ELF-1 (cell line): ENCODE measurements at places on chromosomes 2 and 18.
A peak's percentile ranks its signal among the peaks of the same experiment; 100 is the strongest.

DNA sequence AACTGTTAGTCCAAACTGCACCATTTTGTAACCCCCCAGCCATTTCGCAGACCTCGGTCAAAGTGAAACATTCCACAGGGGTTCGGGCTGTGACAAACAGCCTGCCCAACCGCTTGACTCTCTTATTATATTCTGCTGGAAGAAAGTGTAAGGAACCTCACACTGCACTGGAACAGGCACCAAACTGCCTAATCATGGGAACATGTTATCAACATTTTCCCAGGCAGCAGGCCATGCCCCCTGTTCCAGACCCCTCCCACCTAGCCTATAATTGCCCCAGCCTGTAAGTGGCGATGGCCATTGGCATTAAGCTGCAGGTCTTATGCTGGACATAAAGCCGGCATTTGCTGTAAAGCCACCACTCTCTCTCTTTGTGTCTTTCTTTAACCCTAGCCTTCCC, 16.9 kb downstream of the LYG2 start:
- peak; percentile 4 for DNase-seq

DNA sequence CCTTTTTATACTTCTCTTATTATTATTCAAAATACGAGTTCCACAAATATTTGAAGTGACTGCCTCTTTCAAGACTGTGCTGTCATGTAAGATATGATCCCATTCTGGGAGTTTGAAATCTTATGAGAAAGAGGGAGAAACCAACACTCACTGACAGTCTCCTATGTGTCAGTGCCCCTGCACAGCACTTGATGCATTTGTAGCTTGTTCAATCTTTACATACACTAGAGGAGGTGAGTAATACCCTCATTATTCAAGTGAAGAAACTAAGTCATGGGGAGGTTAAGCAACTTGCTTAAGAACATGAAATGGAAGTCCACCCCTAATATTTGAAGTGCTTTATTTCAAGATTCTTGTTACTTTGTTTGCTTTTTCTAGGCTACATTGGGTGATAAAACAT, 459.5 kb upstream of the FANCL start:
- no peak for DNase-seq

GRCh38 chr18:71809711-71810110, 734.4 kb downstream of the CBLN2 start:
- DNase-seq, result no peak

GRCh38 chr2:68046224-68046623, 16.6 kb downstream of the C1D start:
- no peak for DNase-seq

GRCh38 chr2:187054501-187055319, 205.7 kb upstream of the ZSWIM2 start:
- peak; percentile 7 for DNase-seq

- no peak for DNase-seq
These were observed 60.5 kb downstream of the KLHL29 start for GRCh38 chr2:23445450-23445868.

- DNase-seq, result no peak
These were observed 58.8 kb upstream of the SLC38A11 start for GRCh38 chr2:165013944-165014619.

- no peak for DNase-seq
These were observed 249.0 kb downstream of the ZNF804A start for GRCh38 chr2:184847331-184847730.

- no peak for DNase-seq
These were observed 230.8 kb downstream of the CELF4 start for GRCh38 chr18:37334631-37335408.

- no peak for DNase-seq
These were observed 27.0 kb upstream of the MGAT4A start for GRCh38 chr2:98757904-98758421.

DNA sequence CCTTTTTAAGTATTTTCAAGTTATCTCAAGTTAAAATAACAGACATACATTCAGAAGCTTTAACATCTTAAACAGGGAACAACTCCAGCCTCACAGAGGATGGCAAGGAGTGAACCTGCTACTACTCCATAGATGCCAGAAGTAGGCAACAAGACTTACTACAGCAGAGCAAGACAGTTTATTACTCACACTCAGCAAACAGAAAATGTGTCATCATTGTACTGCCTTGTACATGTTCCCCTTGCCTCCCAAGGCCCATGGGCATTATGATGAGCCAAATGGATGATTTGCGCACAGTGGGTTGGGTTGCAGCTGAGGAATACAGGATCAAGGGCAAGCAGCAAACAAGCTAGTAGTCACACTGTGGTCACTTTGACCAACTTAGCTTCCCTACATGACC, 80.6 kb upstream of the VRK2 start:
- DNase-seq, result no peak

DNA sequence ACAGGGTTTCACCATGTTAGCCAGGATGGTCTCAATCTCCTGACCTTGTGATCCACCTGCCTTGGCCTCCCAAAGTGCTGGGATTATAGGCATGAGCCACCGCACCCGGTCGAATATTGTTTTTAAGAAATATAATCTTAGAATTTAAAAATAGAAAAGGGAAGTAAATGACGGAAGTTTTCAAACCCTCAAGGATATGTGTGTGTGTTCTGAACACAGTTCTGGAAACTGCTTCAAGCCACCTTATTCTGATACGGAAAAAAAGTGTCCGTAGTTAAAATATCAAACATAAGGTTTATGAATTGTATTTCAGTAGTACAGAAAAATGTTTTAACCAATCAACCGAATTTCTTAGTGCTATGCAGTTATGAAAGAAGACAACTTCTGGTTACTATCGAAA, 115.9 kb downstream of the UPP2 start:
- no peak for DNase-seq

DNA sequence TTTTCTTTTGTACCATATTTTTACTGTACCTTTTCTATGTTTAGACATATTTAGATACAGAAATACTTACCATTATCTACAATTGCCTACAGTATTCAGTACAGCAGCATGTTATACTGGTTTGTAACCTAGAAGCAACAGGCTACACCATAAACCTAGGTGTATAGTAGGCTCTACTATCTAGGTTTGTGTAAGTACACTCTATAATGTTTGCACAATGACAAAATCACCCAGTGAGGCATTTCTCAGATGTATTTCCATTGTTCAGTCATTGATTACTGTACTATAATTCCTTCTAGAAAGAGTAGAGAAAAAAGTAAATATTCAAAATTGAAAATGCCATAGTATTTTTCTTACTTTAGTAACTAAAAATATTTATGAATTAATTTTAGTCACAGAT, 490.1 kb upstream of the REG3G start:
- DNase-seq, result no peak

GRCh38 chr2:165390875-165391274, 78.6 kb upstream of the CSRNP3 start:
- no peak for DNase-seq

DNA sequence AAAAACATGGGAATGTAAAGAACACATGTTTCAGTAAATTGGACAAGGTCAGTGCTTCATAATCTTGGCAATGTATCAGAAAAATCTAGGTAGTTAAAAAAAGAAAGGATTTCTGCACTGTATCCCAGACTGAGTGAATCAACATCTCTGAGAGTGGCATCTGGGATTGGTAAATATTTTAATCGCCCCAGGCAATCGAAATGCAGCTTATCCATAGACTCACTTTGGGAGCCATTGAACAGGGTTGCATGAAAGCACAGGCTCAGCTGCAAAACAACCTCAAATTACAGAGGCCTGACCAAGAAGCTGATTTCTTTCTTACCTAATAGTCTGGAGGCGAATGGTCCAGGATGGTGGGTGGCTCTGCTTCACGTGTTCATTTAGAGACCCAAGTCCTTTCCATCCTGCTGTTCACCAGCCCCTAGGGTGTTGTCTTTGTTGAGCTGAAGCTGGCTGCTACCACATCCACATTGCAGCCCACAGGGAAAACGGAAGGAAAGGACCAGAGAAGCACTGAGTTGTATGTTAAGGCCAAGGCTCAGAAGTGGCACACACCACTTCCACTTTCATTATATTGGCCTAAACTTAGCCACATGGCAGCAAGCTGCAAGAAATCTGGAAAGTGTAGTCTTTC, 59.0 kb downstream of the MOGAT1 start:
- no peak for DNase-seq

DNA sequence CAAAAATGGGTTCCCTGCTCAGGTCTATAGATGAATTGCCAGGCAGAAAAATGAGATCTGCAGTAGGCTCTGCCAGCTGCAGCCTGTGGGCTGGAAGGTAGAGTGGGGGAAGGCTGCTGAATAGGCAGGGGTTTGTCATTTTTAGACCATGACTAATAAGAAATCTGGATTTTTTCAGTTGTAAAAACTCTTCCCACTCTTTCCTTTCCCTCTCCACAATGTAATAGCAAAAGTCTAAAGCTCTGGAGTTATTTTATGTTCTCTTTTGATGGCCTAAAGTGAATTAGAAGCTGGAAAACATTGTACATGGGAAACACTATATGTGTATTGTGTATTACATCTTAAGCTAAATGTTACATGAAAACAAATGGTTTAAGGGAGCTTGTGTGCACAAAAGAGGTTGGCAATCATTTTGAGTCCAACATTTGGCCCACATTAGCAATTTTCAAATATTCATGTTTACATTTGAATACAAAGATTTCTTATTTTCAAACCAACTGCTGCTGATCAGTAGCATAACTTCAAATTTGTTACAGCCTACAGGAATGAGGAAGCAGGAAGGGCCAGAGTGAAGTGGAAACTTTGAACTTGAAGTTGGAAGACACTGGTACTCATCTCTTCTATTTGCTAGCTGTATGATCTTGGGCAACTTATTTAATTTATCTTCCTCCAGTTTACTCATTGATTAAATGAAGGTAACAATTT, 407.1 kb downstream of the SLC4A3 start:
- DNase-seq, result no peak

GRCh38 chr2:237714690-237715458, 83.7 kb upstream of the RBM44 start:
- DNase-seq, result peak; percentile 81

DNA sequence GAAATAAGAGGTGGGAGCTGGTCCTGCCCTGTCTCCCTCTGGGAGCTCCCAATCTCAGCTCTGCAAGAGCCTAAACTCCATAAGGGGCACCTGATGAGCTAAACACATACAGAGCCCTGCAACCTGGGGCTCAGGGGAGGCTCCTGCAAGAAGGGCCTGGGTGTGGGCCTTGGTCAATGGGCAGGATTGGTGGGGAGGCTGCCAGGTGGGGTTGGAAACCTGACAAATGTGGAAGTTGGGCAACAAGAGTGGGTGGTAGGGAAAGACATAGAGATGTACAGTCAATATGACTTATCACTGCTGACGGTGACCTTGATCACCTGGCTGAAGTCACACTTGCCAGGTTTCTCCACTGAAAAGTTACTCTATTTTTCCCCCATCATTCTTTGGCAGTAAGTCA, 209.9 kb downstream of the TTC32 start:
- DNase-seq, result no peak

DNA sequence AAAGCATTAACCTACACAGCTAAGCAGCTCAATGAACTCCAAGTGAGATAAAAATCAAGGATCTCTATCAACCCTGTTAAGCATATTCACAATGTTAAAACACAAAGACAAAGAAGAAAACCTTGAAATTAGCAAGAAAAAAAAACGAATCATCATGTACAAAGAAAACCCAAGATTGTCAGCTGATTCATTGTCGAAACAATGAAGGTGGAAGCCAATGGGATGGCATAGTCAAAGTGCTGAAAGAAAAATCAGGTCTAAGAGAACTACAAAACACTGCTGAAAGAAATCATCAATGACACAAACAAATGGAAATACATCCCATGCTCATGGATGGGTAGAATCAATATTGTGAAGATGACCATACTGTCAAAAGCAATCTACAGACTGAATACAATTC, 32.5 kb downstream of the NMS start:
- DNase-seq, result no peak

GRCh38 chr2:31097962-31098613, 40.2 kb downstream of the GALNT14 start:
- DNase-seq, result no peak

DNA sequence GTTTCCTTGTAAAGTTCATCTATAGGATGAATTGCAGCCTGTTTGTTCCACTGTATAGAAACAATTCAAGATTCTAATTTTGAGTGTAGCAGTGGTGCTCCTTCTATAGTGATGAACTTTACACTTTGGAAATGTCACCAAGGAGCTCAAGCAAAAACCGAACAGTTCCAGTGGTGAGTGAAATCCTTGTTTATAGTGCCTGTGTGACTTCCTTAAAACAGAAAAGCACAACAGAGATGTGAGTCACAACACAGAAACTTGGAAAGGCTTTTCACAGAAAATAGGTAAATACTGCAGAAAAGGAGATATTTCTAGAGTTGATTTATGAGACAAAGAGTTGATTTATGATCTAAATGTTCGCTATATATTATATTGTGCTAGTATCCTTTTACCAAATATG, 482.0 kb downstream of the PTPRM start:
- no peak for DNase-seq

- DNase-seq, result no peak
These were observed 83.2 kb downstream of the CTIF start for GRCh38 chr18:48621815-48622555.

DNA sequence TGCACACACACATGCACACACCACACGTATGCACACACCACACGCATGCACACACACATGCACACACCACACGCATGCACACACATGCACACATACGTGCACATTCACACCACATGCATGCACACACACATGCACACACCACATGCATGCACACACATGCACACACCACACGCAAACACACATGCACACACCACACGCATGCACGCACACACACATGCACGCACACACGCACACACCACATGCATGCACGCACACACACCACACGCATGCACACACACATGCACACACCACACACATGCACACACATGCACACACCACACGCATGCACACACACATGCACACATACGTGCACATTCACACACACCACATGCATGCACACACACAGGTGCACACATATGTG, 169.8 kb upstream of the SALL3 start:
- no peak for DNase-seq

- DNase-seq, result no peak
These were observed 66.2 kb downstream of the TWIST2 start for GRCh38 chr2:238913931-238914647.
